ENCODE measurements at places on chromosomes 1 and 21.

GRCh38 chr1:81430236-81430938, 370.3 kb upstream of the ADGRL2 start:
- no peak for DNase-seq

DNA sequence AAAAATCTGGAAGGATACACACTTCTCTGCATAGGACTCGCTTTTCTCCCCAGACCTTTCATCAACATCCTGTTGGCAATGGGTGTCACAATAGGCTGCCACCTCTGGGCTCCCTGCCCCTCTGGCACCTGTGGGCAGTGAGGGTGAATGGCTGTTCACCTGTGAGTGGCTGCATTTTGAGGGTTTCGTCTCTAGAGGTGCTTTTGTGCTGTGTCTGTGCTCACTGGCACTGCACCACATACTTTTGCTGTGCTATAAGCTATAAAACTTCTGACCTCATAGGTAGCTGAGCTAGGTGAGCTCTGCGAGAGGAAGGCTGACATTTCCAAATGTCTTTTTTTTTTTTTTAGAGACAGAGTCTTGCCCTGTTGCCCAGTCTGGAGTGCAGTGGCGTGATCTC, 35.9 kb downstream of the SLC30A1 start:
- no peak for DNase-seq

DNA sequence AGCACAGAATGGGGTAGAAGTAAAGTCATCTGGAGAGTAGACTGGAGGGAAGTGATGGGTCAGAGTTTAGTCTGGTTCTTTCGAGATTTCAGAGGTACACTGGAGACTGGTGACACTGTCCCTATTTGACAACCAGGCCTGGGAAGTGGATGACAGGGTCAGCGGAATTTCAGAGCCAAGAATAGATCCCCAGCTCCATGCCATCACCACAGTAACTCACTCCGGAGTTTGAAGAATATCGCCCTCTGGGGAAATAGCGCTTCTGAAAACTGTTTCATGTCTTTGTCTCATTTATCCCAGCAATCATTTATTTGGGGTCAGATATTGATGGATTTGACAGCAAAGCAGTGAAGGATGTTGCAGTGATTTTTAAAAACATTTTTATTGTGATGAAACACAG, 7.6 kb upstream of the NFASC start:
- DNase-seq, result no peak

DNA sequence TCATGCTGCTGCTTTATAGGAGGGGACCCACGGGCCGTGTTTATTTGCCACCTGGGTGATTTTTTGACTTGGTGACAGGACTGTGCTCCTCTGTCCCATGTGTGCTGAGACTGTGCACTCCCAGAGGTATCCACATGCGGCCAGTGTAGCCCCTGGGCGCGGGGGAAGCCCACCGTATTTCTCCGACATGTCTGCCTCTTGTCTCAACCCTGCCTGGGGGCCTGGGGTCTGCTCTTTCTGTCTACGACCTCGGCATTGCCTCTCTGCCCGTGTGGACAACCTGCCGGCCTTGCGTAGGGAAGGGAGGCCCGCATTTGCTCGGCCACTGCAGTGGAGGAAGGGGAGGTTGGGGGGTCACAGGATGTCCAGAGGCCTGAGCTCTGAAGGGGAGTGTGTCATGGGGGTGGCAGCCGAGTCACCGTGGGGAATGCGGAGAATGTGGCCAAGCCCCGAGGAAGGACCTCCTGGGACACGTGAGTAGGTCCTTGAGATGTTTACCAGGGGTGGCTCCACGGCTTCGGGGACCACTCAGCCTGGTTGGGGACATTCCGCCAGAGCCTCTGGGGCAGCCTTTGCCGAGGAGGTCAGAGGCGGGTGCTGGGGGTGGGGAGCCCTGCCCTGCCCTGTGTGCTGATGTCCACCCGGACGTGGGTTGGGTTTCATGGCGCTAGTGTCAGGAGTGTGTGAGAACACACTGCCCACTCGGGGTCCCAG, 11.0 kb downstream of the PRKCZ start:
- DNase-seq, result no peak

DNA sequence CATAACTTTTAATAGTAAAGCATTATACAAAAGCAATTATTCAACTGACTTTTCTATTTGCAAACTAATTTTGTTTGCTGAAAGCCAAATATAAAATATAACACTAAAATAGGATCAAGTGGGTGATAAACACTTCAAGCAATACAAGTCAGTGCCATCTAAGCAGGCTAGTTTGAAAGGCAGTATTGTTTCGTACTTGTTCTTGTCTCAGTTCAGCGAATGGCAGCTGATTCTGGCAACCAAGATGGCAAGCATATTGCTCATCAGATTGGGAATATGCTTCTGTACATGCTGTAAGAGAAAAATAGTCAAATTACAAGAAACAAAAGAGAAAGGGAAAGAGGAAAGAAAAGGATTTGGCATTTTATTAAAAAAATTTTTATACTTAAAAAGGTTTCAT, 7.5 kb downstream of the TMEM59 start:
- DNase-seq, result no peak
